ENCODE measurements at places on chromosomes 2 and 18.

- no peak for DNase-seq
These were observed 98.2 kb downstream of the R3HDM1 start for GRCh38 chr2:135629520-135629919.

DNA sequence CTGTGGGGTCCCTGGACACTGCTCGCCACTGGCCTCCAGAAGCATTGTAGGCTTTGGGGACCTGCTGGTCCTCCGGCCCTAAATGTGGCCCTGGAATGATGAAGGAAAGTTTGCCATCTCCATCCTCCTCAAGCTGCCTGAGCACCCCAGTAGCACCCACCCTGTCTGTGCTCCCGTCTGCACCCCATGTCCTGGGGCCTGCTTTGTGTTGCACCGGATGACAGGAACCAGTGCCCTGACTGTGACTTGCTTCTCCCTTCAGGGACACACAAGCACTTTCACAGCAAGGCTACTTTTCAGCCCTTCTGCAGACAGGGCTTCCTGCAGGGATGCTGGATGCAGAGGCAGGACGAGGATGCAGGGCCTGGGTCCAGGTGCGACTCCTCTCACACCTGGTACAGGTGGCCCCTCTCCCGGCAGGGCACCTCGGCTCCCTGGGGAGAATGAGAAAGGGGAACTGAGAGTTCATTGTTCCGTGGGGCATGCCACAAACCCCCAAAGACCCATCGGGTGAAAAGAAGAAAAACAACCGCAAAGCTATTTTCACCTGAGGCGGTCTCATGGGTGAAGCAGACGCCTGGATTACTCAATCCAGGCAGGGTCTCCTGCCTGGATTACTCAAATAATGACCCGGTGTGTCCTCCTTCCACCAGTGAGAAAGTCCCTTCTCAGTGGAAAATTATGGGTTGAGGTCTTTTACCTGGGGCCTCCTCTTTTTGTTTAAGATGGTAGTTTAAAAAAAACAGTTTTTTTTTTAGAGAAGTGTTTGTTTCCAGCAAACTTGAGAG, 74.9 kb downstream of the LONRF2 start:
- no peak for DNase-seq

- DNase-seq: no peak
These were observed 20.1 kb upstream of the TTC39C start for GRCh38 chr18:23994361-23994902.

- no peak for DNase-seq
These were observed 165.7 kb downstream of the TWIST2 start for GRCh38 chr2:239013678-239013976.

DNA sequence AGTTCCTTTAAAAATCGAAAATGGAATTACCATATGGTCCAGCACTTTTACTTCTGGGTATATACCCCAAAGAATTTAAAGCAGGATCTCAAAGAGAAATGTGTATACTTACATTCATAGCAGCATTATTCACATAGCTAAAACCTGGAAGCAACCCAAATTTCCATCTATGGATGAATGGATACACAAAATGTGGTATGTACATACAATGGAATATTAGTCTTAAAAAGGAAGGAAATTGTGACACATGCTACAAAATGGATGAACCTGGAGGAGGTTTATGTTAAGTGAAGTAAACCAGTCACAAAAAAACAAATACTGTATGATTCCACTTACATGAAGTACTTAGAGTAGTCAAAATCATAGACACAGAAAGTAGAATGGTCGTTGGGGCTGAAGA, 147.9 kb upstream of the LTBP1 start:
- no peak for DNase-seq

DNA sequence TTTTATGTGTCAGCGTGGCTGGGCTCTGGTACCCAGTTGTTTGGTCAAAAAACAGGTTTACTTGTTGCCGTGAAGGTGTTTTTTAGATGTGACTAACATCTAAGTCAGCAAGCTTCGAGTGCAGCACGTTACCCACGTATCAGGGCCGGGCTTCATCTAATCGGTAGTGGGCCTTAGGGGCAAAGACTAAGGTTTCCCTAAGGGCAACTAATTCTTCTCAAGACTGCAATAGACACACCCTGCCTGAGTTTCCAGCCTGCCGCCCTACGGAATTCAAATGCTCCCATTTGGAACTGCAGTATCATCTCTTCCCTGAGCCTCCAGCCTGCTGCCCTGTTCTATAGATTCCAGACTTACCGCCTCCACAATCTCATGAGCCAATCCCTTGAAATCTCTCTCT, 27.7 kb downstream of the FHL2 start:
- no peak for DNase-seq

DNA sequence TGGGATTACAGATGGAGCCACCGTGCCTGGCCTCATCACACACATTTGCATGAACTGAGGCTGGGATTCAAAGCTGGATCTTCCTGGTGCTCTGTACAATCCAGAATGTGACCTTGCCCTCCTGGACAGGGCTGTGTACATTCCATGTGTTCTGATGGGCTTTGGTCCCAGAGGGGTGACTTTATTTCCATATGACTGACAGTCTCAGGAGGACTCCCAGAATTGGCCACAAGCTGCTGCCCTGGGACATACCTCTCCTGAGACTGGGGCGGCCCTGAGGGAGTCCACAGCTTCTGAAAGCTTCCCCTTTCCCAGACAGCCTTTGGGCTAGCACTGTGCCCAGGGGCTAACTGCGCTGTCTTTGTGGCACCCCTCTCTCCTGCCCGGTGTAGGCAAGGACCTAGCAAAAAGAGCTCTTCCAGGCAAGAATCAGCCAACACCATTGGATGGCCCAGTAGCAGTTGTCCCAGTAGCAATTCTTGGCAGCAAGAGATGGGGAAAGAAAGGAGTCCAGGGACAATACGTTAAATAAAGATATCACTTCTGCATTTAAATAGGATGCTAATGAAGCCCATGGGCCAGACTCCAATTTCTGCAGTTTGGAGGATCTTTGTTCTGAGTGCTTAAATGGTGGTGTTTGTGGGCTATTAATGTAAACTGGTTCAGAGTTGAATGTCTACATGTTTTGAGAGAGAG, 26.4 kb upstream of the ZNF532 start:
- no peak for DNase-seq

GRCh38 chr2:133053541-133053940, 383.5 kb upstream of the LYPD1 start:
- no peak for DNase-seq

DNA sequence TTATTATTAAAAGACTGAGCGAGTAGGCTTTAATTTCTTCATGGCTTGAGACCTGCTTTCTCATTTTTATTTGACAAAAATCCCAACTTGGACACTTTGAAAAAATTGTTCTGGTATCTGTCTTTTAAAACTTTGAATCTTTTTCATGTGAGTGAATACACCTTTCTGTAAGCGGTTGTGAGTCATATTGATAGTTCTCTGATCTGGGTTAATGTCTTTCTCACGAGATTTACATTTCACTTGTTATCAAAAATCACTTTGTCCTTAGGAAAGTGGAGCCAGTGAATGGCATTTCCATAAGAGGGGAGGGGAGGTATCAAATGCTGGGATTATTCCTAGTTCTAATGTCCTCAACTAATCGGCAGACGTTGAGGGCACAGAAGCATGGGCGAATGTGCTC, 36.3 kb downstream of the ATP9B start:
- DNase-seq: no peak

DNA sequence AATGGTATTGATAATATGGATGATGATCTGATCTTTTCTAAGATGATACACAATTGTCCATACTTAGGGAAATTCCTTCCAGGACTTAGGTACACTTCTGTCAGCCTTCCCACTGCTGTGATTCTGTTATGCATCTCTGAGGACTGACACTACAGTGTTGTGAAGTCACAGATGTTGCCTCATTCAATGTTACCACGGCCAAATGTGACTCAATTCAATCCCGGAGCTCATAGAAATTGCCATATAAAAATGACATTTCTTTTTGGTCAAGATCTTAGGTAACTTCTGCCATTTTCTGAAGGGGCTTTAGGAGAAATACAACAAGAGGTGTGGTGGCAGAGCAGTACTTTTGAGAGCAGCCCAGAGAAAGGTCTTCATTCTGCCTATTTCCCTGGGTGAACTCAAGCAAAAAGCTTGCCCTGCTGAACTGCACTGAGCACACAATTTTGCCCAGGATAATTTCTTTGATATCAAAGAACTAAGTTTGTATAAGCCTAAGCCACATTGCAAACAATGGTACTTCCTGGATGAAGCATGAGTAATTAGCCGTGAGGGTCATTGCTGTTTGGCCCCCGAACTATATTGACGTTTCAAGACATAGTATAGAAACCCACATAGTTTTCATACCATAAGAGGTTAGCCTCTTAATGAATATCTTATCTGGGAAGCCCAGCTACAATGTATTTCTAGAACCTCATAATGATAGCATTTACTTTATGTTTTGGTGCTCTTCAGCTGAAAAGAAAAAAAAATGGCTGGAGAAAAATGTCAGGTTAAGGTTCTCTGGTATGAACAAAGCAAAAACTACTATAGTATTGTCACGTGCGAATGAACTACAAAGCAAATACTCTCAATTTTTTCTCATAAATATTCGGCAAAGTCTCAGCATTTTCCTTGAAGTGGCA, 437.4 kb downstream of the MEIS1 start:
- no peak for DNase-seq

DNA sequence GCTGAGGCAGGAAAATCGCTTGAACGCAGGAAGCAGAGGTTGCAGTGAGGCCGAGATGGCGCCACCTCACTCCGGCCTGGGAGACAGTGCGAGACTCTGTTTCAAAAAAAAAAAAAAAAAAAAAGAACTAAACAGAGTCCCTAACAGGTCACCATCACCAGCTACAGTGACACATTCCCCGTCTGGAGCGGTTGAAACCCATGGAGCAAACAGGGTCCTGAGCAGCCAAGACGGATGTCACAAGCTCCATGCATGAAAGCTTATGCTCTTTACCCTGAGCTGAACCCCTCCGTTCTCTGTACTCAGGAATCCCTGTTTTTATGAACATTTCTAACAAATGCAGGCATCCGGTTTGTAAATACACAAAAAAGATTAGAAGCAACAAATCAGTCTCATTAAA, 55.9 kb upstream of the LAPTM4A start:
- DNase-seq: no peak

- DNase-seq: no peak
These were observed 13.5 kb downstream of the ALPK2 start for GRCh38 chr18:58615140-58616132.

GRCh38 chr2:204706939-204707338, 161.7 kb downstream of the PARD3B start:
- no peak for DNase-seq

- DNase-seq: no peak
These were observed 23.0 kb downstream of the EPHA4 start for GRCh38 chr2:221549143-221549542.

DNA sequence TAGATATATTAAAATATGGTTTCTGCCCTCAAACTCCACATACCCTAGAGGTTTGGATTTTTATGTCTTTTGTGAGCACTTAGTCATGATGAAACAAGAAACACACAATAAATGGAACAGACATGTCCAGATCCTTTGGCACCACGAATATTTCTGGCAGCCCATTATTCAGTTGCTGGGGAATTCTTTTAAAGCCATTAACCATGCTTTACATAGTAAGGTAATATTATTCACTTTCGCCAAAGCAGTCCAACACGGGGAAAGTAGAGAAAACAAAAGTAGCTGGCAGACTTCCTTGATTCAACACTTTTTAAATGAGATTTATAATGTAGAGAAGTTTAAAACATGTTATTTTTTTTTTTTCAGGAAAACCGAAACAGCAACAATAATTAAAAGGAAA, 235.4 kb downstream of the PIEZO2 start:
- DNase-seq: no peak

DNA sequence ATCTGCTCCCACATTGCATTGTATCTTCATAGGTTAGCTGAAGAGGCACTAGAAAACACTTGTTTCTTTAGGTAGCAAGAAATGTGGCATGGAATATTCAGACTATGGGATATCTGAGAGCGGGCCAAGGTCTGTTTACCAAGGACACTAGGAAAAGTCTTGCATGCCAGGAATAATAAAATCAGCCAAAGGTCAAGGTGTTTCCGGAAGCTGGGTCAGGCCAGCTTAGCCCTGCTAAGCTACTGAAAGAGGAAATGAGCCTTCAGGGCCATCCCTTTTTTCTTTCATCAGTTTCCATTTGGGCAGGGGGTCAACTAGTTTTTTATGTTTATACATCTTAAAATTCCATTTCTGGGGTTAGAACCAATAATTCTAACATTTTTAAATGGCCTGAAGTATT, 101.1 kb downstream of the DPP4 start:
- no peak for DNase-seq

GRCh38 chr2:47554311-47554905, 151.5 kb downstream of the MSH2 start:
- DNase-seq: no peak

DNA sequence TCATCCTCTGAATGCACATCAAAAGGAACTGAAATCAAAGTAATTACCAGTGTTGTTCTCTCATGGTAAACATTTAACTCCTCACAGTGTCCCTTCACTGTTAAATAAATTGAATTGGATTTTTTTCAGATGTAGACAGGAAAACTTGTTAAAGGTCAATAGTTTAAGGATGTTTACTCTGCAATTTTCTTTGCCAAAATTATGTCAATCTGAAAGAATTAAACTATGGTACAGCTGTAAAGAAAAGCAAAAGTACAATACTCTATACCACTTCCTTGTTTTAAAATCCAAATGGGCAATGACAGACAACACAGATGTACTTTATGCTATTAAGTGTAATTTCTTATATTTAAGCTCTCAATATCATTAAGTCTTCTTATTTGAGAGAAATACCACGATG, 153.2 kb downstream of the WDPCP start:
- DNase-seq: no peak

- DNase-seq: no peak
These were observed 784.0 kb upstream of the KLHL29 start for GRCh38 chr2:22600999-22601398.

- peak; percentile 25 for DNase-seq
These were observed 96.8 kb downstream of the ST6GAL2 start for GRCh38 chr2:106789185-106789584.

DNA sequence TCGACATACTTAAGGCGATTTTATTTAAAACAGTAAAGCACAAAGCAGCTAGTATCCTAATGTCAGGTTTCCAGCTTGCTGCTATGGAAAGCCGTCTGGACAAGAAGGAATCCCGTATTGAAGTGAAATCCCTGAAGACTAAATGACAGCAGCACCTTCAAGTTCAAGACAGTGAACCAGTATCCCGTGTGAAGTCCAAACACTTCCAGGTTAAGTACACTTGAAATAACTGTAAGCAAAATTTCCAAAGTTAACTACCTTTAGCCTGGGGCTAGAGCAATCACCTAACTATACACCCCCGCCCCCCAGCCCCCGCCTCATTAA, 1.2 kb downstream of the MBOAT2 start:
- DNase-seq: no peak

- DNase-seq: no peak
These were observed 186.3 kb downstream of the TMEM163 start for GRCh38 chr2:134532537-134532936.

DNA sequence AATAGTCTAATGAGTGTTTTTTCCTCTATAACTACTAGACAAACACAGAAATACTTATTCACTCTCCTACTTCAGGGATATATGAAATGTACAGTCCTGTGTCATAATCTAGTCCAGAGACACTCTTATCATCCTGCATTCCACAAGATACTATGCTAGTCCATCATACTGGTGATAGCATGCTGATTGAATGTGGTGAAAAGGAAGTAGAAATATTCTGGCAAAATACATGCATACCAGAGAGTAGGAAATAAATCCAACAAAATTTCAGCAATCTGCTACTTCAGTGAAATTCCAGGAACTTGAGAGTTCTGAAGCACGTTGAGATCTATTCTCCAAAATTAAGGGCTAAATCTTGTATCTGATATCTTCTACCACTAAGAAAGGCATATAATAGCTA, 353.9 kb downstream of the PID1 start:
- no peak for DNase-seq
